Activated T-helper 17 cell treated with anti-CD3 and anti-CD28 coated beads, Interleukin-2, amount 50 U/mL, for 72 hours (primary cell): ENCODE measurements at places on chromosomes 4 and X. TPM values are rescaled to one million over a fixed set of nuclear protein-coding genes. Genes with fewer than 3 reads are reported as not detected.
A peak's percentile ranks its signal among the peaks of the same experiment; 100 is the strongest.

DNA sequence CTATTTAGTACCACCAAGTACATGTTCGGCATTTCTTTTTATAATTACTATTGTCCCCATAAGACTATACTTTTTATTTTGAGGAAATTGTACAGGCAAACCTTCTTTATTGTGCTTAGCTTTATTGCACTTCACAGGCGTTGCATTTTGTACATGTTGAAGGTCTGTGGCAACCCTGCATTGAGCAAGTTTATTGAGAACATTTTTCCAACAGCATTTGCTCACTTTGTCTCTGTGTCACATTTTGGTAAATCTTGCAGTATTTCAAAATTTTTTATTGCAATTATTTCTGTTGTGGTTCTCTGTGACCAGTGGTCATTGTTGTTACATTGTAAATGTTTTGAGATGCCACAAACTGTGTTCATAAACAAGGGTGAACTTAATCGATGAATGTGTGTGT is 10.8 kb upstream of the CXCL5 start:
- no peak for ATAC-seq

DNA sequence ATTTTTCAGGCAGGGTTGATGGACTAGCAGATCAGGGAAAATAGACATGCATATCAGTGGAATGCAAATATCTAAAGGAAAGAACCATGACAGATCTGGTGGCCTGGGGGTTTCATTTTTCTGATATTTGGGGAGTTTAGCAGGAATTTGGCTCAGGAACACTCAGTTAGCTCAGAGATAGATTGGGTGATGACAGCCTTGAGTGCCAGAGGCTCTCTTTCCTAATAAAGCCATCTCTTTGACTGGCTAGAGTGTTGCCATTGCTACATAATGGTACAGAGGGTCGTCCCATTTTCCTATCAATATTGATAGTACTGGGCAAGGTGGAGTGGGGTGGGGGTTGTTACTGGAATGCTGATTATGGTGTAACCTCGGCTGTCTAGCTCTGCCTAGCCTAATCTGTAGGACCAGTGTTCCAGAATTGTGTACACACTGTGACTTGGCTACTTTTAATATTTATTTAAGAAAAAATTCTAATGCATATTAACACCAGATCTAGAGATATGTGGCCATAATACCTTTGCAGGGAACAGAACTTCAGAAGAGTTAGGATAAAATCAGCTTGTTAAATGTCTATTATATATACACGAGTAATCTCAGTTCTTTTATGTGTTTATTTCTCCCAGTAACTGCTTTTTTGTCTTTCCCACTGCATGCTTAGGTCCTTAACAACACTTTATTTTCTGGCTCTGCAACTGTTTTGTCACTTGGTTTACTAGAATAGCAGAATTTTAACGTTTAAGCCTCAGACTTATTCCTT is 145.0 kb upstream of the SPOCK3 start:
- no peak for ATAC-seq

DNA sequence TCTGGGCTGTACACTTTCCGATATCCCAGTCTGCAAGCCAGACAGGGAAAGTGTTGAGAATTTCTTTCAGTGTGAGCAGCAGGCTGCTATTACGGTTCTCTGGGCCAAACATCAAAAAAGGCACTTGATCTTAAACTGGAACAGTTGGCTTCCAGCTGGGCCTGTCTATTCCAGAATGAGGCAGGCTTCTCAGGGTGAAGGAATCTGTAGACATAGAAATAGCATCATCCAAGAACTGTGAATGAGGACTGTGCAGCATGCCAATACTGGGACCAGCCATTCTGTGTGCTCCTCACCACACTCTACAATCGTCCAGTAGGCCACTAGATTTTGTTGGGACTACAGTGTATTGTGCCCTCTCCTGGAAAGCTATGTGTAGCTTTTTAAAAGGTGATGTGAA is 31.1 kb downstream of the ART3 start:
- ATAC-seq, result no peak

- no peak for ATAC-seq
Measured at GRCh38 chr4:107950746-107951540, 19.6 kb downstream of the CYP2U1 start.

- no peak for ATAC-seq
Measured at GRCh38 chr4:112061207-112061817, 83.9 kb upstream of the FAM241A start.

DNA sequence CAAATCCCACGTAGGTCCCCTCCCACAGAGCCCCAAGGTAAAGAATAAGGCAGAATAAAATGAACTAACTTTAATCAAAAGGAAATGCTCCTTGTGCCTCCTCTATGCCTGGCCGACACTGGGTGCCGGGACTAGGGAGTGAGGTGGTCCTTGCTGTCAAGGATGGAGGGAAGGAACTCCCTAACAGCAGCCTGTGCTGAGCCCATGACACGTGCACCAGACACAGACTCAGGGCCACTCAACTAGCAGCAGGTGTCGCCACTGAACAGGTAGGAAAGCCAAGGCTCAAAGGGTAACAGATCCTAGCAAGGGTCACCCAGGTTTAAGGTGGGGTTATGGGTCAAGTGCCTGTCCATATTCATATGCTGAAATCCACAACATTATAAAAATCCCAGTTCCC is 29.2 kb downstream of the MSX1 start:
- no peak for ATAC-seq

GRCh38 chr4:98778206-98778605 is 119.8 kb upstream of the TSPAN5 start:
- ATAC-seq, result peak; percentile 79

GRCh38 chr4:155629956-155630355 is 36.7 kb upstream of the GUCY1A1 start:
- ATAC-seq, result no peak

GRCh38 chr4:137502339-137503129 is 29.8 kb downstream of the PCDH18 start:
- no peak for ATAC-seq

DNA sequence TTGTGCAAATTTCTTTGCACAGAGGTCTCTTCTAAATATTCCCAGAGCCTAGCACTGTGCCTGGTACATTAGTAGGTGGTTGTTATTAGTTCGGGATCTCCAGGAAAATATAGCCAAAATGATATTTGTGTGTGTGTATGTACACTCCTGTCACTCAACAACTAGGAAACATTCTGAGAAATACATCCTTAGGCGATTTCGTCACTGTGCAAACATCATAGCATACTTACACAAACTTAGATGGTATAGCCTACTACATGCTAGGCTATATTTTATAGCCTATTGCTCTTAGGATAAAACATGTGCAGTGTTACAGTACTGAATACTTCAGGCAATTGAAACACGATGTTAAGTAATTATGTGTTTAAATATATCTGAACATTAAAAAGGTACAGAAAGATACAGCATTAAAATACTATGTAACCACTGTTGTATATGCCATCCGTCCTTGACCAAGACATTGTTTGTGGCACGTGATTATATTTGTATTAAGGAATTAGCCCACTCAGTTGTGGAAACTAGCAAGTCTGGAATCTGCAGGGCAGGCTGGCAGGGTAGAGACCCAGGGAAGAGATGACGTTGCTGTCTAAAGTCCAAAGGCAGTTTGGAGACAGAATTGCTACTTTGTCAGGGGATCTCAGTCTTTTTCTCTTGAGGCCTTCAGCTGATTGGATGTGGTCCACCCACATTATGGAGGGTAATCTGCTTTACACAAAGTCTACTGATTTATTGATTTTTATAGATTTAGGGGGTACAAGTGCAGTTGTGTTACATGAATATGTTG is 106.9 kb downstream of the COL4A6 start:
- ATAC-seq, result no peak

DNA sequence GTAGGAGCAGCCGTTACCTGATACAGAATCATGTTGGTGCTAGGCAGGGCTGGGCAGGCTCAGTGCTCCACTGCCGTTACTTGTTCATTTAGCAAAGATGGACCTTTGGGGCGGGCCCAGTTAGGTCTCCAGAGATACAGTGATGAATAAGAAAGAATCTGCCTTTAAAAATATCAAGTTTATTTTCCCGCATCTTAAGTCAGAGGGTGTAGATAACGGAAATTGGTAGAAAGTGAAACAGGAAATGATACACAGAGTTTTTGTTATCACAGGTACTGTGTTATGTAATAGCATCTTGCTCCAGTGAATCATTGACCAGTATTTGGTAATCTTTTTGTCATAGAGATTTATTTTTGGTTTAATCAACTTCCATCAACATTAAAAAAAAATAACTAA is 5.5 kb downstream of the TMEM131L start:
- peak; percentile 57 for ATAC-seq

- ATAC-seq, result no peak
Measured at GRCh38 chrX:17547658-17548057, 172.7 kb downstream of the NHS start.

GRCh38 chr4:2636331-2636730 is 99.9 kb downstream of the FAM193A start:
- no peak for ATAC-seq

- ATAC-seq, result no peak
Measured at GRCh38 chr4:104064646-104065577, 345.1 kb upstream of the TACR3 start.

GRCh38 chr4:147717878-147718277 is 14.0 kb upstream of the ARHGAP10 start:
- peak; percentile 24 for ATAC-seq

- ATAC-seq, result no peak
Measured at GRCh38 chr4:27429364-27429871, 568.8 kb downstream of the STIM2 start.

- ATAC-seq, result no peak
Measured at GRCh38 chrX:143171703-143172102, 146.0 kb downstream of the SPANXN4 start.

GRCh38 chr4:96598465-96598864 is 758.6 kb downstream of the PDHA2 start:
- ATAC-seq, result no peak

GRCh38 chrX:71067712-71068043 is 456 bp downstream of the SNX12 start:
- ATAC-seq, result peak; percentile 0

DNA sequence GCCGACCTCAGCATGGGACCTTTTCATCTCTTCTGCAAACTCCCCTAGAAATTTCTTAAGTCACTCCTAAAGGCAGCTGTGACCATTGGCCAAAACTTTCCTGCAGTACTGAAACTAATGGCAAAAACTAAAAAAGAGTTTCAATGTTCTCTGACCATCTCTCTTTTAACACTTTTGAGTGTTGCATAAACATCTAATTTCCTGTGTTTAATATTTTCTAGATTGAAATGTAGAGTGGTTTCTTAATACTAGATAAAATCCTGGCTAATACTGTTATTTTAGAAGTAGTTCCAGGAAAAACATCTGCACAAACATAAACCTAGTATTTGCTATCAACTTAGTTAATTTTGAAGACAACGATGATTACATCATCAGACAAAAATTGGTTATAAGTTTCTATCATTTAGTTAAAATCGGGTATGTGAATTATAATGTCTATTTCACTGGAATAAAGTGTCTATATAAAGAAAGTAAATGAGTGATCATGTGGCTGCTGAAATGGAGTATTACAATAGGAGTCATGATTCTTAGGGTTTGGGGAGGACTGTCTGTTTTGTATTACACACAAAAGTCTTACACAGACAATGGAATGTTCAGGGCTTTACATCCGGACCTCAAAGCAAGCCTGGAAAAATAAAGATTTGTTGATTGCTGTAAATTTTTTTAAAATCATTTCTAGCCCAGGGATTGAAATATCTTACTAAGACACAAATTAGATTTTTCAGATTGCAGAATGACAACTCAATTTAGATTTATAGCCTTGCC is 1323.4 kb downstream of the C4orf33 start:
- no peak for ATAC-seq

GRCh38 chr4:123573866-123574508 is 177.4 kb downstream of the SPRY1 start:
- ATAC-seq, result no peak

DNA sequence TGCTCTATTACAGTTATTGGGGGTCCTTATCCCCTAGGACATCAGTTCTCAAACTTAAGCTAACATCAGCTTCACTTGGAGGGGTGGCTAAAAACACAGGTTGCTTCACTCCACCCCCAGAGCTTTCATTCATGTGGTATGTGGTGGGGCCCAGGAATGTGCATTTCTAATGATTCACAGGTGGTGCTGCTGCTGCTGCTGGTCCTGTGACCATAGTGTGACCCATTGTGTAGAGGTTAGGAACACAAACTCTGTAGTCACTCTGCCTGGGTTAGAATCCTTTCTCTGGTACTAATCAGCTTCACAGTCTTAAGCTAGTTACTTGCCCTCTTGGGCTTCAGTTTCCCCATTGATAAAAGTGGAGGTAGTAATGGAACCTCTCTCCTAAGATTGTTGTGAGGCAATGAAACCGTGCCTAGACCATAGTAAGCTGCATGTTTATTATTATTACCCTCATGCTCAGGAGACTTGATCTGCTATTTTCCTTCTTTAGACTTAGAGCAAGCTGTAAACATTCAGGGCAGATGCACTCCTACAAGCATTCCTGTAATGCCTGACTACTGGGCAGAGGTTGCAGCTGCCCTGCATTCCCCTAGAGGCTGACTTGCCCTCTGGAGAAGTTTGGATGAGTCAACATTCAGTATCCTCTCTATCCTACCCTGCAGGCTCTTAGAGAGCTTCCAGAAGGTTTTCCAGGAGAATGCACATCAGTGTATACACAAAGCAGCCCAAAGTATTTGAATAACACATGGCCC is 94.1 kb upstream of the ACSL4 start:
- peak; percentile 29 for ATAC-seq

PABPC4L gene
- not detected for total RNA-seq

BCOR gene
- 63.2 TPM for total RNA-seq

NOX1 gene
- total RNA-seq, result not detected

YIPF7 gene
- total RNA-seq, result 0.45 TPM

SPARCL1 gene
- not detected for total RNA-seq

KLHL4 gene
- total RNA-seq, result not detected

FAM53A gene
- 2.6 TPM for total RNA-seq

CXorf49 gene
- not detected for total RNA-seq

CCDC160 gene
- total RNA-seq, result not detected

RAB41 gene
- not detected for total RNA-seq
